Endothelial cell of coronary artery (primary cell): ENCODE measurements at places on chromosomes 7 and 10. TPM values are rescaled to one million over a fixed set of nuclear protein-coding genes. Genes with fewer than 3 reads are reported as not detected.

FAS gene
- 20.5 and 25.9 TPM in 2 replicates for total RNA-seq

HOXA7 gene
- total RNA-seq = 0.45 and 1.0 TPM in 2 replicates

NACAD gene
- total RNA-seq = 0.18 and 1.0 TPM in 2 replicates

NPC1L1 gene
- not detected in 2 replicates for total RNA-seq

SUGCT gene
- total RNA-seq = 3.1 and 3.4 TPM in 2 replicates

AMZ1 gene
- 0.09 and 0.19 TPM in 2 replicates for total RNA-seq

PPP1R17 gene
- total RNA-seq = not detected in 2 replicates

PAPOLB gene
- under 0.01 and 0.09 TPM in 2 replicates for total RNA-seq

LRRC27 gene
- total RNA-seq = 9.4 and 10.8 TPM in 2 replicates

LIPF gene
- total RNA-seq = not detected in 2 replicates

THSD7A gene
- 21.1 and 47.2 TPM in 2 replicates for total RNA-seq

POU6F2 gene
- not detected in 2 replicates for total RNA-seq

AS3MT gene
- 0.09 and 1.5 TPM in 2 replicates for total RNA-seq

PROSER2 gene
- 4.0 and 5.0 TPM in 2 replicates for total RNA-seq

NDUFB8 gene
- 170 and 206 TPM in 2 replicates for total RNA-seq

FBXL13 gene
- total RNA-seq = 1.2 and 29.6 TPM in 2 replicates

SVOPL gene
- not detected in 2 replicates for total RNA-seq

SPAM1 gene
- not detected in 2 replicates for total RNA-seq

SPDYE2 gene
- not detected in 2 replicates for total RNA-seq

TSPAN12 gene
- 10.7 and 21.1 TPM in 2 replicates for total RNA-seq
